ENCODE measurements at places on chromosomes 16 and 17.

GRCh38 chr16:6484081-6484480, 848.6 kb upstream of the RBFOX1 start:
- no peak for DNase-seq

DNA sequence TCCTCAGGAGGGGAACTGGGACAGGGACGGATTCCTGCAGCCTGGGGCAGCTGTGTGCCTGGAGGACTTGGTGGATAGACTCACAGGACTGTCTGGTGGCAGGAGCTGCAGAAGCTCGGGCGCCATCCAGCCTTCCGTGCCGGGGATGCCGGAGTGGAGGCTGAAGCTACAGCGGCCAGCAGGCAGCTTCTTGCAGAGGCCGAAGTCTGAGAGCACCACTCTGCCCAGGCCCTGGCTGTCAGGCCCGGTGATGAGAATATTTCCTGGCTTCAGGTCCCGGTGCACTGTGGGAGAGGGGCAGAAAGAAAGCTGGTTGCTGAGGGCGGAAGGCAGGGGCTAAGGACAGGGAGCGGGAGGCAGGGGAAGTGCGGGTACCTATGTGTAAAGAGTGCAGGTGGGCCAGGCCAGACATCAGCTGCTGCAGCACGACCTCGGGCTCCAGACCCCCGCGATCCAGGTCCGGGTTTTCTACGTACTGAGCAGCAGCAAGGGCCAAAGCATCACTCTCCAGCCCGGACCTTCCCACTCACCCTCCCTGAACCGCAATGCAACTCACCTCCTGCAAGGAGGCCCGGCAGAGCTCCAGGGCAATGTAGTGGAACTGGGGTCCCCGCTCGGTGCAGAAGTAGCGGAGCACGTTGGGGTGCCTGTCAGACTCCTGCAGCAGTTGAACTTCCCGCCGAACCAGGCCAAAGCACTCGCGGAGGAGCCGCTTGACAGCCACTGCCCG, 16.1 kb downstream of the PLK1 start:
- DNase-seq = no peak

DNA sequence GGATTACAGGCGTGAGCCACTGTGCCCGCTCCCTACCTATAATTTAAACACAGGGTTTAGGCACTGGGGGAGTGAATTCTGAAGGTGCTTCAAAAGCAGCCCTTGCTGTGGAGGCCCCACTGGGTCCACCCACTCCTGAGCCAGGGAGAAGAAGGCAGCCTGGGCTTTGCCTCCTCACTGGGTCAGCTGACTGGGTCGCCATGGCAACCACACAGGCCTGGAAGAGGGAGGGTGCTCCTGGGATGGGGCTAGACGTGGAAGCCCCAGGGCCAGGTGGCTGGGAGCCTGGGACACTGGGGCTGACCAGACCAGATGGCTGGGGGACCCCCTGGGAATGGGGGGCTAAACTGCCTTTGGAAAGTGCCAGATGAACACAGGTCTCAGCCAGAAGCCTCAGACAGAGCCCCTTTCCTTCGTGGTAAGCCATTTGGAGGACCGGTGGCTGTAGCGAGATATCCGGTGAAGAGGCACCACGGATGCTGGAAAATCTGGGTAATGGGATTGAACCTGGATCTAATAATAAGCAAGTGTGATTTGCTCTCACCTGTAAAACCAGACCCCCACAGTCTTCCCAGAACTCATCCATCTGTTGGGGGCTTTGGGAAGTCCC, 32.9 kb downstream of the TRARG1 start:
- no peak for DNase-seq

GRCh38 chr17:2395258-2396181, 5.3 kb downstream of the MNT start:
- no peak for DNase-seq

DNA sequence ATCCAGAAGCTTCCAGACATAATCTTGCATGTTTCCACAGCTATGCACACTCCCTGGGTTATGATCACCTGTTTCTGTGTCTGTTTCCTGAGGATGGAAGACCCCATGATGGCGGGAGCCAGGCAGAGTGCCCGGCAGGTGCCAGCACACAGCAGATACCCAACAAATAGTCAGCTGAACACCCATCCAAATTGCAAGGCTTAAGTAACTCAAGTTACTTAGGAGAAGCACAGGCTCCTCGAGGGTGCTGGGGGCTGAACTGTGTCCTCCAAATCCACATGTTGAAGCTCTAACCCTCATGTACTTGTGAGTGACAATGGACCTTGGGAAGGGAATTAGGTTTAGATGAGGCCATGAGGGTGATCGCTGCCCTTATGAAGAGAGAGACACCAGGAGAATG, 79.5 kb upstream of the DOC2B start:
- DNase-seq = no peak

- DNase-seq = no peak
Measured at GRCh38 chr16:85225257-85225656, 113.0 kb upstream of the CIBAR2 start.

DNA sequence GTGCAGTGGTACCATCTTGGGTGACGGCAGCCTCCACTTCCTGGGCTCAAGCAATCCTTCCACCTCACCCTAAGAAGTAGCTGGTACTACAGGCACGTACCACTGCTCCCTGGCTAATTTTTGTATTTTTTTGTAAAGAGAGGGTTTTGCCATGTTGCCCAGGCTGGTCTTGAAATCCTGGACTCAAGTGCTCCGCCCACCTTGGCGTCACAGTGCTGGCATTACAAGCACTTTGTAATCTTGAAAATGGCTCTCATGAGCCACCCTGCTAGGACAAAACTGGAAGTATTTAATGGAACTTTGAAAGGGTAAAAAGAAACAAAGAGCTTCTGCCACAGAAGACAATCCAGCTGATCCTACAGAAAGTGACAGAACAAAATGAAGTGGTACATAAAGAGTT, 9.2 kb downstream of the SUMO2 start:
- DNase-seq = no peak

- DNase-seq = no peak
Measured at GRCh38 chr16:64751906-64752305, 370.0 kb downstream of the CDH11 start.

- peak; percentile 82 for DNase-seq
Measured at GRCh38 chr17:7851438-7852261, 3.2 kb upstream of the TMEM88 start.

DNA sequence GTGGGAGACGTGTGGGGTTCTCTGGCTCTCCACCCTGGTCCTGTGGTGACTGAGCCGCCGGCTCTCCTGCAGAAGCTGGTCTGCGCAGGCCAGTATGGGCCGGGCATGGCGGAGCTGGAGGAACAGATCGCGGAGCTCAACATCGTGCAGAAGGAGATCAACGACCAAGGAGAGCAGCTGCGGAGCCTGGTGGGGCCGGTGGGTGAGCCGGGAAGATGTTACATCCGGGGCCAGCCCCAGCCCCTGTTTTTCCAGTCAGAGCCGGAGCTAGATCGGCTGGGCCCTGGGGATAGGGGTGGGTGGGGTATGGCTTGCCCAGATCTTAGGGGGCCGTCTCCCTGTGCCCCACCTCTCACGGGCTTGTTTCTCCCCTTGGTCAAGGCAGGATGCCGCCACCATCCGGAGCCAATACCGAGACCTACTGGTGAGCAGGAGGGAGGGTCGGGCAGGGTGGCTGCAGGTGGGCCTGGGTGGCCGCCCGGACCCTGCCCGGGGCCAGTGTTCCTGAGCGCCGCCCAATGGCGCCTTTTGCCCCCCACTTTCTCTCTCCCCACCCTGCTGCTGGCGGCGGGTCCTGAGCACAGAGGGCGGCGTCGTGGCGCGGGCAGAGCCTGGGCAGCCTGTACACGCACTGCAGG, 5.0 kb downstream of the EVPLL start:
- no peak for DNase-seq

- DNase-seq = no peak
Measured at GRCh38 chr16:75911896-75912295, 185.6 kb upstream of the CPHXL start.

Data from stimulated activated CD8-positive, alpha-beta memory T cell treated with anti-CD3 and anti-CD28 coated beads, Interleukin-4, amount 100 ng/mL, for 4 hours (primary cell).